Cortex of kidney (tissue), 1 donor: ENCODE measurements at places on chromosomes 4 and X.

DNA sequence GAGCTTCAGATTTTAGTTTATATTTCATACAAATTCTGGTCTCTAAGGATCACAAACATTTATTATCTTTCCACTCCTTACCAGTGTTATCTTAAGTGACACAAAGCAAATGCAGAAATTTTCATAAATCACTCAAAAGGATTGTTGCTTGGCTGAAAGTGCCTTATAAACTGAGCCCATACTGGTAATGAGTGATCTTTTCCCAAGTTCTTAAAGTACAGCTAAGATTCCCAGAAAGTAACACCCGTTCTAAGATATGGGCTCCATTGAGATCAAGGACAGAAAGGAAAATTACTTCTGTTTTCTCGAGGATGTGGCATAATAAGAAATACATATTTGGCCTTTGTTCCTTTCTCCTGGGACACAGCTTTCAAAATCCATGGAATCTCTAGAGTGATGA lies 313.7 kb downstream of the ARHGAP24 start:
- DNase-seq, result no peak

GRCh38 chrX:134721766-134722532 lies 63.7 kb upstream of the PLAC1 start:
- DNase-seq, result no peak

- DNase-seq, result no peak
Measured at GRCh38 chrX:9127986-9128385, 94.1 kb upstream of the FAM9B start.

- DNase-seq, result no peak
Measured at GRCh38 chrX:68508799-68509198, 9.9 kb downstream of the YIPF6 start.

GRCh38 chr4:112923516-112923915 lies 125.9 kb upstream of the ANK2 start:
- DNase-seq, result no peak

GRCh38 chr4:123587983-123588494 lies 191.4 kb downstream of the SPRY1 start:
- no peak for DNase-seq

- DNase-seq, result no peak
Measured at GRCh38 chr4:81594490-81595159, 122.9 kb upstream of the RASGEF1B start.

- no peak for DNase-seq
Measured at GRCh38 chr4:107666134-107666533, 53.9 kb downstream of the PAPSS1 start.

DNA sequence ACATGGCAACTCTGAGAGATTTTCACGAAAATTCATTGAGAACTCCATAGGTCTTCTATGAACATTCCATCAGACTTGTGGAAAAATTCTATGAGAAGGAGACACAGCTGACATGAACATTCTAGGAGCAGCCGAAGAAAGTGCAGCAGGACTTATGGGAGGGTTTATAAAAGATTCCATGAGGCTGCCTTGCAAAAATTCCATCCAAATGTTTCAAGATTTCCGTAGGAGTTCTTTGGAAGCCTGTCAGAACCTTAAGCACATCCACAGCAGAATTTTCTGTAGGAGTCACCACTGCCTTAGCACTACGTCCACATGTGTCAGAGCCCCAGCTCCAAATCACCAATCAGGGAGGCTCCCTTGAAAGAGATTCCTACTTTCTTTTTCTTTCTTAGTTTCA lies 67.0 kb upstream of the MSX1 start:
- DNase-seq, result no peak
